Activated T-cell treated with anti-CD3 and anti-CD28 coated beads for 1 hour (primary cell): ENCODE measurements at places on chromosomes 3 and 15.

DNA sequence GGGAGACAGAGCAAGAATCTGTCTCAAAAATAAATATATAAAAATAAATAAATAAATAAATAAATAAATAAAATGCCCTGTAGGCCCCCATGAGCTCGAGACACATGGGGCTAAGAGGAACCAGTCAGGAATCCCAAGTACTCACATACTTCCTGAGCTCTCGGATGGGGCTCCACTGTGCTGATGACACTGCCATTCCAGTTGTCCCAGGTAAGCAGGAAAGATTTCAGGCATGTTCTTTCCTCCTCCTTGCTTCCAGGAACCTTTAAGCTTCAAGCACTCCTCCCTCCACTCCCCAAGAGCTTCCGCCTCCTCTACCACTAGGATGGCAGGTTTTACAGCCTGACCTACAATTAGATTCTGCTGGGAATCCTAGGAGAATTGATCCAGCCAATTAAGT is 113.4 kb downstream of the SLC49A4 start:
- no peak for DNase-seq

DNA sequence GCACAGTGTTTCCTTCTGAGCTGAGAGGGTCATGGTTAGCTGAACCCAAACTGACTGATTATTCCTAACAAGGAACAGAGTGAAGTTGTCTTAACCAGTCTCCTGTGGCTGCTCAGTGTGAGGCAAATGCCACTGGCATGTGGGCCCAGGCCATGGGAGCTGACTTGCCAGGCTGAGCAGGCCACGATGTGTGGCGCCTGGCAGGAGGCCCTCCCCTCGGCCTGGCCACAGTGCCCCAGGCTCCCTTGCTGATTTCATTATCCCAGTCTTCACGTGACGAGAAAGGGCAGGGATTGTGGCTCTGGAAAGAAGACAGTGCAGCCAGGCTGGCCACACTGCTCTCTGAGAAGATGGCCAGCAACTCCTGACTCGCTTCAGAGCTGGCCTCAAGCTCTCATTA is 58.8 kb downstream of the SLCO2A1 start:
- DNase-seq = no peak

DNA sequence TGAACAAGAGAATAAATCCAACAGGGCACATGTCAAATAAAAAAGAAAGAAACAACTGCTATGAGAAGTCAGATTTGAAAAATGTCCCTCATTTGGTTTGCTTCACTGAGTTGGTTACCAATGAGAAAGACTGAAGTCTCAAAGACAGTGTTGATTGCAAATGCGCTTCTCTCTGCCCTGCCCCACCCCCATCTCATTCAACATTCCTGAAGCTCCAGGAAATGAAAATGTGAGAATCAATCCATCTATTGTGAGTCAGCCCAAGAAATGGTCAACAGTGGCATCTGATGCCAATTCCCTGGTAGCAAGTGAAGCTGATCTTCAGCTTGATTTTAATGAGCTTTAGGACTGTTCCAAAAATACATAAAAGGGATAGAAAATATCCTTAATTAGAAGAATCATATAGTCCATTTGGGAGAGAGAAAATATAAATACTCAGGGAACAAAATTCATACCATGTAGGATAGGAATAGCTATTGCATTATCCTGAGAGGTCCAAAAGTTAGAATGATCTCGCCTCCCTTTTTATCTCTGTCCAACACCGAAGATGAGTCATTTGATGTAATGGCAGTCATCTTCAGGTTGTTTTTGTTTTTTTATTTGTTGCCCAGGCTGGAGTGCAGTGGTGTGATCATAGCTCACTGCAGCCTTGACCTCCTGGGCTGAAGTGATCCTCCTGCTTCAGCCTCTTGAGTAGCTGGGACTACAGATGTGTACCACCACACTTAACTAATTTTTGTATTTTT is 200.3 kb upstream of the UMPS start:
- DNase-seq = no peak

DNA sequence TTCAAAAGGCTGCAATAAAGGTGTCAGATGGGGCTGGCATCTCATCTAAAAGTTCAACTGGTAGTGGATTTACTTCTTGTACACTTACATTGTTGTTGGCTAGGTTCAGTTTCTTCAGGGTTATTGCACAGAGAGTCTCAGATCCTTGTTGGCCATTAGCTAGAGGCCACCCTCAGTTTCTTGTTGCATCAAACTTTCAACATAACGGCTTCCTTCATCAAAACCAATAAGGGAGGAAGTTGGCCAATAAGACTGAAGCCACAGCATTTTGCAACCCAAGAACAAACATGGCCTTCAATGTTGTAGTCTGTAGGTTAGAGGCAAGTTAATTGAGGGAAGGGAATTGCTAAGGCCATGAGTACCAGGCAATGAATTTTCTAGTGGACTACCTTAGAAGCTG is 218.0 kb downstream of the ZBBX start:
- DNase-seq = no peak

- no peak for DNase-seq
Measured at GRCh38 chr15:77815015-77815414, 182.3 kb upstream of the LINGO1 start.

DNA sequence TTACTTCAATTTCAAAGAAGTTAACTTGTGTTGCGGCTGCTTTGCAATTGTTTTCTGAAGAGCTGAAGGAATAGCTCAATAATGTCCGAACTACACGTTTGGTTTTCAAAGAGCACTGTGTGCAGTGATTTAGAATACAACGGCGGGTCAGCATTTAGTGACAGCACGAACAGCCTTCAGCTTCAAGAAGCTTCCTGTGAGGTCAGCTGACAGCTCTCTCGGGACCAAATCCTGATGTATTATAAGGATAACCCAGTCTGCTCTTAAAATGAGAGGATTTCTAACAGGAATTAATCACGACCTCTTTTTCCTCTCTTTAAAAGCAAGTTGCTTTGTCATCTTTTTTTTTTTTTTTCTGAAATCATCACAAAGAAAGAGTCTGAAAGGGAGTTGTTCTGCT is 97.9 kb upstream of the UNC13C start:
- DNase-seq = no peak

DNA sequence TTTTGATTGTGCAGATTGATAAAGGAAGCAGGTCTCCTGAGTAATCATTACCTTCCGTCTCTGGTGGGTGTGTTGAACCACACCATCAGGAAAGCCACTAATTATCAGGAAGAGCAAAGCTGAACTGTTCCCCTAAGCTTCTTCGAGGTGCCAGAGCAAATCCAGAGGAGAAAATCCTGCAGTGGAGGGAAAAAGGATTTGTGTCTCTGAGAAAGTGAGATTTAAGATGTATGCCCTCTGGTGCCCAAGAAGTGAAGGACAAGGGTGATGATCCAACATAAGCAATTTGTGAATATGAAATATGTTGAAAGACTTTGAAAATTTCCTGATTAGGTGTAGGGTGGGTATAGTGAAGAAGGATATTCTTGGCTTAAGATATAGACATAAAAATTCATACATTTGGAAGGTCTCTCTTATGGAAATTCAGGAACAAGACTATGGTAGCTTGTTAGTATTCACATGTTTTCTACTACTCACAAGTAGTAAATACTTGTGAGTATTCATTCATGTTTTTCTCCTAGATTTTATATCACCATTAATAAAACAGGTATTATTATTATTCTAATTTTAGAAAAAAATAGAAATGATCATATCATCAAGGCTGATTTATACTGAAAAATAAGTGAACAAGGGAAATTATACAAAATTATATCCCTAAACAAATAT is 34.8 kb downstream of the COMMD2 start:
- no peak for DNase-seq

DNA sequence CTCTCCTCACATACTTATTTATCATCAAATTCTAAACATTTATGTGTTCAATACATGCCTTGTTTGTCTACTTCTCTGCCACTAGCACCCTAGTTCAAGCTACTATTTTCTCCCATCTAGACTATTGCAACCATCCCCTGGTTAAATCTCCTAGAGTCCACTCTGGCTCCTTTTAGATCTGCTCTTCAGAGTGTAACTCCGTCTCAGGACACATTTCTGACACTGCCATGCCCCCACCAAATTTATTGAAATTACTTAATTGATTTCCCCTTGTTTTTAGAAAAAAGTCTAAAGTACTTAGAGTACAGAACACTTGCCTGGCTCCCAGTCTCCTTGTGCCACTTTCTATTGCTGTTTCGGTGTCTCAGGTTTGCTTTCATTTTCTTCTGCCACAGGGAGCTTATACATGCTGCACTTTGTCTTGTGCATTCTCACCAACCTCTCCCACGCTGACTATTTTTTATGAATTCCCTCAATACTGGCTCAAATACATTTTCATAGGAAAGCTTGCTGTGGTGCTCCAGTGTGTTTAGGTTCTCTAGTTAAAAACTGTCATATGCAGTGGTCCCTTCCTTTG is 792.3 kb downstream of the DIPK2A start:
- no peak for DNase-seq

- DNase-seq = no peak
Measured at GRCh38 chr3:7484636-7485035, 623.7 kb downstream of the GRM7 start.

- DNase-seq = no peak
Measured at GRCh38 chr15:95988574-95988887, 342.0 kb upstream of the NR2F2 start.
